ENCODE measurements at places on chromosomes 7 and 10.

- DNase-seq: no peak
Observed at GRCh38 chr7:69908454-69908853, 310.2 kb downstream of the AUTS2 start.

GRCh38 chr7:124630395-124630794 is 135.2 kb downstream of the GPR37 start:
- DNase-seq: no peak

- no peak for DNase-seq
Observed at GRCh38 chr7:148865283-148865682, 18.8 kb downstream of the EZH2 start.

DNA sequence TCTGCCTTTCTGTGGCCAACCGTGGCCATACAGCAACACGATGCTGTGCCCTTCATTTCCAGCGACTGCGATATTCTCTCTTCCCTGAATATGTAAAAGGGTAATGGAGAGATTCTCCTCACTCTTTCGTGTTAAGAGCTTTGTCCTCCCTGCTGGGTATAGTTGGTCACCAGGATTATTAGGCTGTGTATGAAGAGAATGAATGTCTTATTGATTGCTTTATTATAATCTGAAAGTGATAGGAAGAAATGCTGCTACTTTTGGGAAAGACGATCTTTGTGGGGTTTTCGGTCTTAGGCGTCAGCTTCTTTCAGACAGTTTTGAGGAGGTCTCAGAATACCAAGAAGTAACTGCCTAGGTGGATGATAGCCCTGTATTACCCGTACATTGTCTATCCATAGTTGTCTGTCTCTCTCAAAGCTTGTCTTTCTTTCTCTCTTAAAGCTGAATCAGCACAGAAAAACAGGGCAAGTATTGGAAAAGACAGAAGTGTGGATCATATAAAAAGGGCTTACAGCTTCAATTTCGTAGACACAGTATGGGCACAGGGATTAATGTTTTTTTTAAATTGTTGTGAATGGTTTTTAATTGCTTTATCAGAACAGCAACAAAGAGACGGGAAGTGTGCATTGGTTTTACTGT is 1.2 kb downstream of the AHCYL2 start:
- DNase-seq: no peak

- DNase-seq: no peak
Observed at GRCh38 chr7:11403781-11404180, 428.2 kb downstream of the THSD7A start.

- no peak for DNase-seq
Observed at GRCh38 chr7:100220586-100221230, 959 bp downstream of the PVRIG start.

All from stimulated activated CD8-positive, alpha-beta memory T cell treated with anti-CD3 and anti-CD28 coated beads, Interleukin-15, amount 100 ng/mL, for 48 hours (primary cell).